ENCODE measurements at places on chromosomes 7 and 10.

DNA sequence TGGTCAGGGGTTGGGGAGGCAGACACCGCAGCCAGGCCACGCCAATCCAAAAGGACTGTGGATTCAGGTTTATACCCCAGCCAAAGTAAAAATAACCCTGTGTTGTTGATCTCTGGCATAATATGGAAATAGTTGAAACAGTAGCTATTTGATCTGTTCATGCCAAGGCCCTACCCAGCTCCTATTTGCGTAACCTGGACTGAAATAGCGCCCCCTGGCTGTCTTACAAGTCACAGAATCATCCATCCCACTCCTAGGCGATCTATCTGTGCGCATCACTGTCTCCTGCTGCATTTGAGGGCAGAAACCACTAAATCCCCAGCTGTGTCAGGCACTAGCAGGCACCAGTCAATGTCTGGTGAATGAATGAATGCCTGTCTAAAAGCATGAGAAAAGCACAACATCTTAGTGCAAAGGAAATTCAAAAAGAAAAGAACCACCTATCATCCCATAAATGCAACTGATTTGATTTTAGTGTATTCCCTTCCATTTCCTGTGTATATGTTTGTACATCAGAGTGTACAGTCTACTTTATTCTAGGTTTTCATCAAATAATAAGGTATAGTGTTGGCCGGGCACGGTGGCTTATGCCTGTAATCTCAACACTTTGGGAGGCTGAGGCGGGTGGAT lies 160.0 kb downstream of the SLIT1 start:
- peak; percentile 78 for DNase-seq

DNA sequence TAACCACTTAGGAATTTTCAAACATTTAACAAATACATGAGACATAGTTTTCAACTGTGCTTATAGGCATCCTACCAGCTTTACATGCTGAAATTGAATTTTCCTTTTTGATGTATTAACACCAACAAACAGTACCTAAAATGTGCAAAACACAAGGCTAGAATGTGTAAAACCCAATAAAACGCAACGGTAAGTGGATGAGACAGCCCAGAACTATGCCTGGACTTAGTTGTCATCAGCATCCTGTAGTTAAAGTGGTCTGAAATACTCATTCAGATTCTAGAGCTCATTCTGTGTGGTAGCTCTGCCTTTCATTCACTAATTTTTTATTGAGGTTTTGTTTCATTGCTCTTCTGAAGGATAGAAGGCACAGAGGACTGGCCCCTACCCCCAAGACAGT lies 137.1 kb downstream of the BMPER start:
- no peak for DNase-seq

DNA sequence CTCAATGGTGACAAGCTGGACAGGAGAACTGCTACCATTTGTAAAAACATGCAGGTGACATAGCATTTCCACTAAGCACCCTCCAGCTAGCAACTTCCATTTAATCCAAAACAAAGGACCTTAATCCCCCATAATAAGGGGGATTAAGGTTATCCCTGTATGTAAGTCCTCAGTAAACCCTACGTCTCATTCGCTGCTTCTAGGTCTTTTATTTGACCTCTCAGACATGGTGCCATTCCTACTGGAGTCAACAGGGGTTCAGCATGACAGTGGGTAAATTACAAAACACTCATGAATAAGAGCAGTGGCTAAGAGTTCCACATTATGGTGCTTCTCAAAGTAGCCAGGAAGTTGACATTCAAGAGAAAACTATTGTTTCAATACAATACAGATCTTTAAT lies 121.8 kb upstream of the CAV2 start:
- no peak for DNase-seq

DNA sequence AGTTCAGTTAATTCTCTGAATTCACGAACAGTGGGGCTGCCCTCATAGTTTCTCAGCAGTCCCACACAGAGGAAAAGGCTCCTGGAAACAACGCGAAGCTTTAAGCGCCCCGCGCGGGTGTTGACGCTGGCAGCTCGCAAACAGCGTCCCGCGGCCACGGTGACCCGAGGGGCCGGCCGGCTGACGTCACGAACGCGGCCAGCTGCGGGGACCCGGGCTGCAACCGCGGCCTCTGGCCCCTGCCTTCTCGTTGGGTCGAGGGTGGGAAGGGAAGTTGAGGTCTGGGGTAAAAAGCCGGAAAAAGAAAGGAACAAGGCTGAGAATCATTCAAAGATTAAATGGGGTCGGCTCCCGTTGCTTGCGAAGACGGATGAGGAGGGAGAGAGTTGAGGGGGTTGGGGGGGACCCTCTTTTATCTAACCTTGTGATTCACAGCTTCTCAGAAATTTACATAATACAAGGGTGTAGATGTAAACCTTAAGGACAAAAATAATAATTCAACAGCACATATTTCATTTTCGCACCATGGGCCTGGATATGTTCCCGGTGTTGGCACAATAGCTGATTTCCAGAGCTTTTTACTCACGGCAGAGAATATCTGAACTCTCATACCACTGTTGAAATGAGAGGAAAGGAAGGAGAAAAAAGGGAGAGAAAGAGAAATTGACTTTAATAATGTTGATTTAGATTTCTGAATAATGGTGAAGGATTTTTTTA lies 7.3 kb upstream of the FEZF1 start:
- no peak for DNase-seq

DNA sequence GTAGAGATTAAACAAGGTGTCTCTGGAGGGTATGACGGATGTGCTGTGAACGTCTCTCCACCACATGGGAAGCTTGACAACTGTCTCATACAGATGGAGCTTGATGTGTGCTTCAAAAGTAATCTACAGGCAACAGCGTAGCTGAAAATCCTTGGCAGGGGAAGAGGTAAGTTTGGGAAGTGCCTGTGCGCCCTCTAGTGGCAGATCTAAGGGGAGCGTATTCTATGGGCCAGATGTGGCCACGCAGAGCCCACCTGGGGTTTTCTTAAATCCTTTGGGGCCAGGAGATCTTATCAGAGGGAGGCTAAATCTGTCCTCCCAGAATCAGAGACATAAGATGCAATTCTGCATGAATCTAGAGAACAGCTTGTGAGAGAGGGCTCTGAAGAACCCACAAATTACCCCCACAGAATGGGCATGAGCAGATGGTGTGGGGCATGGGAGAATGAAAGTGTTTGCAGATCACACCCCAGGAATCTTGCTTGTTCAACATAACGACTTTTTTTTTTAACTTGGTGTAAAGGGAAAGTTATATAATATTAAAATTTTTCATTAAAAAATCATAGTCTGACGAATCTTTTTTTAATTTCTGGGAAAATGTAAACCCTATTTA lies 91.2 kb upstream of the MPP7 start:
- peak; percentile 63 for DNase-seq

DNA sequence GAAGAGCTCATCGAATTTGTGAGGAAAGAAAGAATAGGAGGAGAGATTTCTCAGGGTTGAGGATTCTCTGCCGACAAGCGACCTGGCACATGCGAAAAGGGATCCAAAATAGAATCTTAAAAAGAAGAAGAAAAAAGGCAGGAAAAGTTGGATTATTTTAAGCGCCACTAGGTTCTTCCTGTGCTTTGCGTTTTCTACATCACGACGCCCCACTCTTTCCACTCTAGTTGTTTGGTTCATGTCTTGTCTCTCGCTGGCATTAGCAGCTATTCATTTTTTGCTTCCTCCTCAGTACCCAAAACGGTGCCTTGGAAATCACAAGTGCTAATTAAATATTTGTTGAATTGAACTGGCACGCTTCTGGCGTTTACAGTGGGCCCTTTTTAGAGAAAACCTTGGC lies 674 bp upstream of the FRA10AC1 start:
- no peak for DNase-seq

- peak; percentile 6 for DNase-seq
These were observed 149.0 kb upstream of the TMEM106B start for GRCh38 chr7:12062062-12062461.

GRCh38 chr7:123417580-123417979 lies 116.8 kb downstream of the IQUB start:
- DNase-seq = no peak

GRCh38 chr7:44155191-44156185 lies 14.4 kb upstream of the MYL7 start:
- no peak for DNase-seq

DNA sequence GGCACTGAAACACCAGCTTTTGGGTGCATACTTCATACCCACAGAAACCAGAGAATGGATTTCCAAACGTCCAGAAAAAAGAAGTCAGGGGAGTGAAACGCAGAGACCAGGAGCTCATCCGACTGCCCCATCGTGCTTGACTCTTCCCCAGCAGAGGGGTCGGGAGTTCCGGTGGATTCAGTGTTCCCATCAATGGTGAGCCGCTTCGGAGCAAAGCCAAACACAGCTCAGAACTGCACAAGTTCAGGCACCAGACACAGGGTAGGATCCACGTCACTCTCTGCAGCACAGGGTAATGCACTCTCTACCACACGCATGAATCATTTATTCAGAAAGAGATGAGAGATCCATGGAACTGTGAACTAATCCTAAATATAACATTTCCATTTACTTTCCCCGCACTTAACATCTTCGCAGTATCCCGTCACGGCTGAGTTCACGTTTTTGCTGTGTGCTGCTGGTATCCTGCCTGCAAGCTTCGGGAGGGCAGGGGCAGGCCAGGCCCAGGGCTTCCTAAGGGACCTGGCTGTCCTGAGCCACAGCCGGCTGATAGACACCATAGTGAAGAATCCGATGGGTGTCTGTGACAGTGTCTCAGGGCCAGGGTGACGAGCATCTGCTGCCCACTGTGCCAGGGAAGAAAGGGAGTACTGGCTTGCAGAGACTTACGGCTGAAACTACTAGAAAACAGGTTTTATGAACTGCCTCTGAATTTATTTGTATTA lies 545.3 kb downstream of the PTPRN2 start:
- no peak for DNase-seq

DNA sequence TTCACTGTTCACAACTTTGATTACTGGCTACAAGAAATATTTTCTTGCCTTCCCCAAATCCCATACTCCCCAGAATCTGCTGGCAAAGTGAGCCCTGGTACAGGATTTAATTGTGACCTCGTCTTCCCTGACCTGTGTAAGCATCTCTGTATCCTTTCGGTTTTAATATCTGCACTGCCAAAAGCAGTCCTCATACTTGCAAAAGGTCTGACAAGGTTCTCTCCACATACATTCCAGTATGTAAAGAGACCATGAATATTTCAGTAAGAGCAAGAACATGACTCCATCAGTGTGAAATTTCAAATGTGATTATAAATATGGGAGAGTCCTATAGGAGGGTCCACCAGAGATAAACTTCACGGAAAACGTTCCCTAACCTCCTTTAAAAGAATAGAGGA lies 134.0 kb upstream of the TCF7L2 start:
- DNase-seq = no peak

GRCh38 chr7:133020496-133020895 lies 61.4 kb downstream of the CHCHD3 start:
- DNase-seq = no peak

DNA sequence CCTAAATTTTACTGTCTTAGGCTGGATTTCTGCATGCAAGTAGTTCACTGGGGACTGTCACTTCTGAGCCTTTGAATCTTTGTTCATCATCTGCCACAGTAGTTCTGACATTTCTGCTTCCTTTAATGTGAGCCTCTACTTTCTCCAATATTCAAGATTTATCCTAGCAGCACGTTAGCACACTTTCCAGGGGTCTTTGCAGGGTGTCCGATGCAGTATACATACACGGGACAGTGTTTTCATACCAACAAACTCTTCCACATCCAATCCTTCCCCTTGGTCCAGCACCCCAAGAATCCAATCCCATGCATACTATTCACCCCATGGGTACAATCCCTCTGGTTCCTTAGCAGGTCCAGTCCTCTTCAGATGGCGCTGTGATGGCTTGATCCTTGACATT lies 22.7 kb upstream of the NPTX2 start:
- no peak for DNase-seq

- no peak for DNase-seq
These were observed 974.8 kb downstream of the SORCS3 start for GRCh38 chr10:105615715-105616365.

DNA sequence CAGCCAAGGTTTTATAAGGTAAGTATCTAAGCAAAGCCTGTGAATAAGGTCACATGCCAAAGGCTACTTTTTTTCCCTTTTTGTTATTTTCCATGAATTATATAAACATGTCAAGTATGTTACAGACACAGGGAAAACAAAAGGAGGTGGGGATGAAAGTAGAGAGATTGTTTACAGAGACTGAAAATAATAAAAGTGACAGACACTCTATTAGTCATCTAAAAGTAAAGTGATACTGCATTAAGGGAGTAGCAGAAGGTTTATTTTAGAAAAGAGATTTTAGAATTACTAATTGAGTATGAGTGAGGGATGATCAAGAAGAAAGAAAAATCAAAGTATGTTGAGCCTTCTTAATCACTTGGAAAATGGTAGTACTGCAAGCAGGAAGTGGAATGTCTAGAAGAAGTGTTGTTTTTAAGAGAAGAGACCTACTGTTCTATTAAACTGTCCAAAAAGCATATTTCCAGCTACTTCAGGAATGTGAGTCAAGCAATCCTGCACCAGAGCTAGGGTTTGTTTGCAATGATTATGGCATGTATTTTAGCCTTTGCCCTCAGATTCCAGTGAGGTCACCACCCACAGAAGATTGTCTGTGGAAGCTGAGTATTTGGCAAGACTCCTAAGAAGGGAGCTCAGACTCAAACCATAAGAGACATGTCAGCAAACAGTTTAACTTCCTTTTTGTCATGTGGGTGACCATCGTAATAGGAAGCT lies 177.9 kb upstream of the PLXDC2 start:
- no peak for DNase-seq

GRCh38 chr10:121591186-121591585 lies 7.1 kb downstream of the FGFR2 start:
- no peak for DNase-seq

DNA sequence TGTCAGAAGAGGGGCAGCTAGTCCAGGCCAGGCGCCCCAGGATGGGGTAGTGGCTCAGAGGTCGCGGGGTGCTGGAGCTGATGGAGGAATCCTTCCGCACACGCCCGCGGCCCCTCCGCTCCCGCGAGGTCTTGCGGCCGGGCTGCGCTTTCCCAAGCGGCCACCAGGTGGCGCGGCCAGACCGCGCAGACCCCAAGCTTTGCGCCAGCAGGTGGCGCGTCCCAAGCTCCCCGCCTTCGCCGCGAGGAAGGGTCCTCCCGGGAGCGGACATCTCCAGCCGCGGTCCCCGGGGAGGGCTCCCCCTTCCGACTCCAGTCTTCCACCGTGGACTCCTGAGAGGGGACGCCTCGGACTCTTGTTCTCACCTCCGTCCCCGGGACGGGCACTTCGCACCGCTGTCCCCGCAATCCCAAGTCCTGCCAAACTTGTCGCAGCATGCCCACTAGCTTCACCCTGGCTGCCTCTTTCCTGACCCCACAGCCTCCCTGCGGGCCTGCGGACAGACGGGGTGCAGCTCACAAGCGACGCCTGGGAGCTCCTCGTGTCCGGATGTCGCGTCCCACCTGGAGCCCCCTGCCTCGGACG lies 19.4 kb downstream of the KCNK18 start:
- peak; percentile 94 for DNase-seq

DNA sequence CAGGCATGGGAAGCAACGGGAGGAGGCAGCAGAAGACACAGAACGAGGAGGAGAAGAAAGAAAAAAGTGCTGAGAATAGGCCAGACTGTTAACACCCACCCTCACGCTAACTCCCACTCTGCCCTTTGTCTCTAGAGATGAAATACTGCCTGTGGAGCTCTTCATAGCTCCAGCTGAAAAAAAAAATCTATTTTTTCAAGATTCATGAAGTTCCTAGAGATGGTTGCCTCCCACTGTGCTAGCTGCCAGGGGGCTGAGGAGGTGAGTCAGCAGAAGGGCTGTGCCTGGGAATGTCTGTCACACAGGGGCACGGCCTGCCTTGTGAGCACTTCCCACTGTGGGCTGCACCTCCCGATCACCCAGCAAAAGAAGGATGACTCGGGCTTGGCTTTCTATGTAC lies 144.5 kb downstream of the RNF216 start:
- DNase-seq = no peak

- no peak for DNase-seq
These were observed 32.9 kb downstream of the PROSER2 start for GRCh38 chr10:11856089-11856488.
